ENCODE measurements at places on chromosomes 5 and 9. TPM values are rescaled to one million over a fixed set of nuclear protein-coding genes. Genes with fewer than 3 reads are reported as not detected.

RNF183 gene
- total RNA-seq: not detected

CNTNAP3B gene
- total RNA-seq: 19.2 TPM

FAM153A gene
- total RNA-seq: not detected

SNX24 gene
- 23.9 TPM for total RNA-seq

KIF4B gene
- 0.04 TPM for total RNA-seq

GABRA1 gene
- not detected for total RNA-seq

PRRT1B gene
- total RNA-seq: 0.69 TPM

ENTPD2 gene
- total RNA-seq: 0.67 TPM

RFX3 gene
- 1.7 TPM for total RNA-seq

C7 gene
- total RNA-seq: not detected

NME5 gene
- not detected for total RNA-seq

NUTM2F gene
- not detected for total RNA-seq

RACK1 gene
- total RNA-seq: 4,315 TPM

PRR16 gene
- total RNA-seq: not detected

All from A549 treated with DMSO at 1 μM for 4 hours (cell line).